ENCODE measurements at places on chromosomes 7 and 10.
A peak's percentile ranks its signal among the peaks of the same experiment; 100 is the strongest.

GRCh38 chr10:115918812-115919211 is 354.2 kb downstream of the GFRA1 start:
- DNase-seq: no peak

- DNase-seq: no peak
Measured at GRCh38 chr10:121788717-121789116, 139.1 kb downstream of the ATE1 start.

GRCh38 chr7:113392421-113392820 is 274.1 kb upstream of the SMIM30 start:
- no peak for DNase-seq

- peak; percentile 2 for DNase-seq
Measured at GRCh38 chr10:123556049-123556448, 110.1 kb upstream of the GPR26 start.

DNA sequence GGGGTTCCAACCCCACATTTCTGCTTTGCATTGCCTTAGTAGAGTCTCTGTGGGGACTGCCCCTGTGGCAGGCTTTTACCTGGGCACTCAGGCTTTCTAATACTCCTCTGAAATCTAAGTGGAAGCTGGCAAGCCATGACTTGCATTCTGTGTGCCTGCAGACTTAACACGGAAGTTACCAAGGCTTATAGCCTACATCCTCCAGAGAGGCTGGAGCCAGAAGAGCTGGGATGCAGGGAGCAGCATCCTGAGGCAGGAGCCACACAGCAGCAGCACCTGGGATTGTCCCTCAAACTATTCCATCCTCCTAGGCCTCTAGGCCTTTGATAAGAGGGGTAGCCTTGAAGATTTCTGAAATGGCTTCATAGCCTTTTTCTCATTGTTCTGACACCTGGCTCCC is 22.1 kb upstream of the ABCC2 start:
- DNase-seq: no peak

- DNase-seq: no peak
Measured at GRCh38 chr7:155511702-155511996, 34.7 kb downstream of the CNPY1 start.

GRCh38 chr10:121310151-121310711 is 288.0 kb downstream of the FGFR2 start:
- DNase-seq: no peak

- no peak for DNase-seq
Measured at GRCh38 chr7:40199076-40199802, 64.4 kb downstream of the SUGCT start.

- peak; percentile 38 for DNase-seq
Measured at GRCh38 chr10:73759512-73760115, 15.4 kb downstream of the SEC24C start.

GRCh38 chr7:73707045-73707631 is 12.3 kb downstream of the STX1A start:
- DNase-seq: no peak

All from GM10248 (cell line).